Epithelial cell of alveolus of lung (primary cell): ENCODE measurements at places on chromosomes 2 and 18. TPM values are rescaled to one million over a fixed set of nuclear protein-coding genes. Genes with fewer than 3 reads are reported as not detected.

Gene CCDC85A
- 0.78 TPM in 1 of 2 replicates, not detected in the other for total RNA-seq

Gene MLPH
- total RNA-seq, result 9.6 and 47.4 TPM in 2 replicates

Gene DOCK10
- 5.3 and 11.4 TPM in 2 replicates for total RNA-seq

Gene OSR1
- 8.4 and 18.8 TPM in 2 replicates for total RNA-seq

Gene UBXN2A
- total RNA-seq, result 12.2 and 13.2 TPM in 2 replicates

Gene CRACDL
- total RNA-seq, result 0.13 and 0.24 TPM in 2 replicates

Gene NDC80
- 6.0 and 19.7 TPM in 2 replicates for total RNA-seq

Gene TANK
- 44.7 and 70.5 TPM in 2 replicates for total RNA-seq

Gene CNDP1
- not detected in 2 replicates for total RNA-seq

Gene PIEZO2
- 21.9 and 25.4 TPM in 2 replicates for total RNA-seq

Gene HOXD3
- not detected in 2 replicates for total RNA-seq

Gene DAW1
- total RNA-seq, result 0.32 and 1.8 TPM in 2 replicates

Gene SPR
- 12.8 and 14.0 TPM in 2 replicates for total RNA-seq

Gene MOGAT1
- not detected in 2 replicates for total RNA-seq

Gene IMMT
- total RNA-seq, result 58.2 and 75.6 TPM in 2 replicates

Gene UGT1A8
- total RNA-seq, result not detected in 2 replicates

Gene IL1B
- 1.4 and 69.0 TPM in 2 replicates for total RNA-seq

Gene REG1A
- not detected in 2 replicates for total RNA-seq
